ENCODE measurements at places on chromosomes 16 and 17.

GRCh38 chr17:68205251-68205807 is 42.5 kb upstream of the AMZ2 start:
- peak; percentile 89 for DNase-seq

DNA sequence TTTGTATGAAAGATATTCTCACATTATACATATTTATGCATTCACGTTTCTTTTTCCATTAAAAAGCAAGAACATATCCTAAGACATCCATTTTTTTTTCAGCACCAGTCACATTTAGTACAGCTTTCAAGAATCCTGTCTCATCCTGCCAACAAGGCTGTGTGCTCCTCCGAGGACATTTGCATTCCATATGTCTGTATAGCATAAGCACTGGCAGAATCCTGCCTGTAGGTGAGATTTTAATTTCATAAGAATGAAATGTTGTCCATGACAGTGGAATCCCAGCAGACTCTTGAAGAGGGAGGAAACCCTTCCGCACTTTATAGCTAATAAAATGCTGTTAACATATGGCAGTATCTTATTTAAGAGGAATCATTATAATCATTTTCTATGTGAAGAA is 2.9 kb upstream of the PMP22 start:
- DNase-seq, result no peak

DNA sequence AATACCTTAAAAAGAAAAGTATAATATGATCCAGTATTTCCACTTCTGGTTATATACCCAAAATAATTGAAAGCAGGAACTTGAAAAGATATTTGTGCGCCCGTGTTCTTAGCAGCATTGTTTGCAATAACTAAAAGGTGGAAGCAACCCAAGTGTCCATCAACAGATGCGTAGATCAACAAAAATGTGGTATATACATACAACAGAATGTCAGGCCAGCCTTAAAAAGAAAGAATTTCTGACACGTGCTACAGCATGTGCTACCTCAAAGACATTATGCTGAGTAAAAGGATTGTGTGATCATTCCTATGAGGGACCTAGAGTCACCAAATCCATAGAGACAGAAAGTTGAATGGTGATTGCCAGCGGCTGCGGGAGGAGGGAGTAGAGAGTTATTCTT is 133.1 kb downstream of the SPECC1 start:
- DNase-seq, result no peak

DNA sequence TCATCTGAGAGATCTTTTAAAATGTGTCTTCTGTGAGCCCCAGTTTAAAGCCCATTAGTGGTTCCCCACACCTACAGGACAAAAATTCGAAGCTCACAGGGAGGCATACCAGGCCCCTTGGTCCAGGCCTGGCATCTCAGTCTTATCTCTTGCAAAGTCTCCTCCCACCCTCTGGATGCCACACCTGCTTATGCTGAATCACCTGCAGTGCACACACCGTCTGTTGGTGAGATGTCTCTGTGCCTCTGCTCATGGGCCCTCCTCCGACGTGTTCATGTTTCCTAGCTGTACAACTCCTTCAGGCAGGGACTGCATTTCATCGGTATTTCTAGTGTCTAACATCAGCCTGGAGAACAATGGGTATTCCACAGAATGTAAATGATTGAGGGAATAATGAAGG is 41.6 kb downstream of the RNF157 start:
- DNase-seq, result no peak

GRCh38 chr17:29918922-29919856 is 10.8 kb downstream of the SSH2 start:
- no peak for DNase-seq

GRCh38 chr16:15822957-15823356 is 33.9 kb downstream of the MYH11 start:
- DNase-seq, result no peak

DNA sequence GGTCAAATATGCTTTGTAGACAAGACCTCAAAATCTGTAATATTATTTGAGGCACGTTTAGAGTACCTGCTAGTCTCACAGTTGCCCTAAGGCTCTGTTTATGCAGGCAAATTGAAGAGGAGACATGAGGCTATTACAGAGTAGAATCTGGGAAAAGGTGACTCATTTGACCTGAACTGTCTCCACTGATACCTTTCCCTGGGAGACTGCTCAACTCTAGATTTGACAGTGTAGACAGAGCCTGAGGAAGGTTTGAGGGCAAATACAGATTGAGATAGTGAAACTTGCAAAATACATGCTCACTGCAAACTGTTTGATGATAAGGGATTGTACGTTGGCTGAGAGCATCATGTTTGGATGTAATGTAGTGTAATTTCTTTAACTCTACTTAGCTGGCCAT is 1266.6 kb upstream of the CDH8 start:
- no peak for DNase-seq

GRCh38 chr16:5064915-5065314 is 841 bp downstream of the C16orf89 start:
- no peak for DNase-seq

GRCh38 chr17:6506679-6507231 is 49.6 kb downstream of the PITPNM3 start:
- DNase-seq, result no peak

DNA sequence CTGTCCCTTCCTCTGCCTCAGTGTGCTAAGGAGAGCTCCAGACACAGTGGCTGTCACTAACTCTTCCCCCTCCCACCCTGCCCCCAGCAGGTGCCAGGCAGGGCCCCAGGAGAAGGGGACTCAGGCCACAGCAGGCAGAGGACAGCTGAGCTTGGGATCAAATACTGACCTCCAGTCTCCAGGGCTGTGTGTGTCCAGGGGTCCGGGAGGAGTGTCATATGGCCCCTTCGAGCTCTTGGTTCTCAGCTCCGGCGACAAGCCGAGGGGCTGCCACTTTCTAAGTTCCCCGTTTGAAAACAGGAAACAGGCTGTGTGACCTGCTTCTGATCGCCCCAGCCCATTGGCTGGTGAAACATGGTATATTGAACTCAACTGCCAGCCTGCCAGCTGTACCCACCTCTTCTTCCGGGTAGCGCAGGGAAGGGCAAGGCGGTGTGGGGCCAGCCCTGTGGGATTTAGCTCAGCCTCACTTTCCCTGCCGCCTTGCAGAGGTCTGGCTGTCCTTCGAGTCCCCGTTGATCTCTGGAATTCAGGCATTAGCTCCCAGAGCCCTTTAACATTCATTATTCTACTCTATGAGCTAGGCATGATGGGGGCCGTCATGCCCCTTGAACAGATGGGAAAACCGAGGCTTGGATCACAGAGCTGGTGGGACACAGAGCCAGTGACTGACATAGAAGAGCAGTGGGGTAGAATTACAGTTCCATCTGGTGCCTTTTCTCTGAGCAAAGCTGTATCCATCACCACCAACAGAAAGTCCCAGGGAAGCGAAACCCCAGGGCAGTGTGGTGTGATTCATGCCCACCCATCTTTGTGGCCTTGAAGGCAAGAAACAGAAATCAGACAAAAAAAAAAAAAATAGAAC is at the start of gene SNX20:
Gene SNX20 (minus strand): TSS at position 292 of the 865 bp plus-strand sequence. CDS start 3,786 bp downstream, outside the sequence.
- no peak for DNase-seq

GRCh38 chr17:73614256-73614655 is 30.0 kb downstream of the SDK2 start:
- DNase-seq, result no peak

GRCh38 chr17:37736428-37736827 is 8.4 kb downstream of the HNF1B start:
- DNase-seq, result no peak

GRCh38 chr17:45888392-45888791 is 6.0 kb upstream of the MAPT start:
- no peak for DNase-seq

- no peak for DNase-seq
Measured at GRCh38 chr17:48483471-48484131, 47.2 kb downstream of the HOXB1 start.

GRCh38 chr16:87648236-87648635 is 45.9 kb downstream of the JPH3 start:
- no peak for DNase-seq

DNA sequence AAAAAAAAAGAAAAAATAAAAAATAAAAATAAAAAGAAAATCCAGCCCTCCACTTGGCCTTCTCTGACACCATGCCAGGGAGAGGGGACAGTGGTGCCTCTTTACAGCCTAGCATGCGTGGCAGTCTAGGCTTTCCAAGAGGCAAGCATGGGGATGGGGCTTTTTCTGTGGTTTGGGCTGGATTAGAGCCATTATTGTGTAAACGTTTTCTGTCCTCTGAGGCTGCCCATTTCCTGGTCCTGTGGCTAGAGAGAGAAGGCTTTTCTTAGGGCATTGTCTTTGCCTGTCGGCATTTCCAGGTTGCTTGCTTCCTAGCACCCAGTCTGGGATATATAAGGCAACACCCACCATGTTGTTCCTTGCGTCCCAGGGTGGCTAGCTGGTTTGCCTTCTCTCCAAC is 2.7 kb upstream of the DHRS7B start:
- no peak for DNase-seq

DNA sequence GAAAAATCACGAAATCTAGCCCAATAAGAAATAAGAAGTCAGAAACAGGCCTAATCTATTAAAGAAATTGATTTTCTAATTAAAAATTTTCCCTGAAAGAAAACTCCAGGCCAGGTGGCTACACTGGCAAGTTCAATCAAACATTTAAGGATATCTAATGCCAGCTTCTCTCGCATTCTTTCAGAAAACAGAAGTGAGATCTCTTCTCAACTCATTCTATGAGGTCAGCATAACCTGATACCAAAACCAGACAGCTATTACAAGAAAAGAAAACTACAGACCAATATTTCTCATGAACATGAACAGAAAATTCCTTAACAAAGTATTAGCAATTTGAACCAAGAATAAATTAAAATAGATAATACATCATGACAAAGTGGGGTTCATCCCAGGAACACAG is 52.4 kb downstream of the AXIN2 start:
- no peak for DNase-seq

- no peak for DNase-seq
Measured at GRCh38 chr16:17213025-17213424, 257.7 kb downstream of the XYLT1 start.

- peak; percentile 68 for DNase-seq
Measured at GRCh38 chr16:785563-786535, 2.3 kb downstream of the RPUSD1 start.

DNA sequence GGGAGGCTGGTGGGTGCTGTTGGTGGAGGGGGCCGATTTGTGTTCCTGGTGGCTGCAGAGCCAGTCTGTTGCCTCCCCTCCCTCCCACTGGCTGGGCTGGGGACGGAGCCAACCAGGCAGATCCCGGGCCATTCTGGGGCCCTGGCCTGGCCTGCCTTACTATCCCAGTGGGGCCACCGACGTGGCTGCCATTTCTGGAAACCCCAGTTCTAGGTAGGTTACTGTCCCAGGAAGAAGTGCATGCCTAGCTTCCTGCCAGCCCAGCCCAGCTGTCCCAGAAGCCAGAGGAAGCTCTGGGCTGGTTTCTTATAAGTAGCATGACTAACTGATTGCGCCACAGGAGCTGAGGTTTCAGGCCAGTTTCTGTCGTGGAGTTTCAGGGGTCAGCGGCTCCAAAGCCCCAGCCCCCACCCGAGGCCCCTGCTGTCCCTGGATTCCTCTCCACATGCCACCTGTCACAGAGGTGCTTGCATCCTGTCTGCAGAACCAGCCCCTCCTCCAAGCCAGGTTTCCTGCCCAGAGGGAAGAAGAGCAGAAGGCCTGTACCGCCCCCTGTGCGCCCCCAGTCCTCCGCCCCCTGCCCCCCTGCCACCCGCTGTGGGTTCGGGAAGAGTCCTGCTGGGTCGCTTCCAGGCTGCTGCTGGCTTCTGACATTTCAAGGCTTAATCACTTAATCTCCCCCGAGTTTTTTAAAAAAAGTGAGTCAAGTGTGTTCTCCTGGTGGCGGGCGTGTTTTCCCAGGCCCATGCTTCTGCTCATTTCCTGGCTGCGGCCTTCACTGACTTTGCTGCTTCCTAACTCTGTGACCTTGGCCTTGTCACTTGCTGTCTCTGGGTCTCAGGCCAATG is 13.2 kb downstream of the IL4R start:
- DNase-seq, result no peak

- no peak for DNase-seq
Measured at GRCh38 chr17:44093231-44093900, 22.8 kb downstream of the G6PC3 start.

- no peak for DNase-seq
Measured at GRCh38 chr16:22375117-22375962, 921 bp upstream of the CDR2 start.

GRCh38 chr17:50184611-50185398 is 16.6 kb downstream of the COL1A1 start:
- DNase-seq, result no peak

- DNase-seq, result no peak
Measured at GRCh38 chr16:76964464-76965154, 226.4 kb upstream of the MON1B start.

- DNase-seq, result no peak
Measured at GRCh38 chr17:59341922-59342321, 10.5 kb downstream of the YPEL2 start.

GRCh38 chr16:79229361-79229760 is 371.2 kb downstream of the MAF start:
- DNase-seq, result no peak

DNA sequence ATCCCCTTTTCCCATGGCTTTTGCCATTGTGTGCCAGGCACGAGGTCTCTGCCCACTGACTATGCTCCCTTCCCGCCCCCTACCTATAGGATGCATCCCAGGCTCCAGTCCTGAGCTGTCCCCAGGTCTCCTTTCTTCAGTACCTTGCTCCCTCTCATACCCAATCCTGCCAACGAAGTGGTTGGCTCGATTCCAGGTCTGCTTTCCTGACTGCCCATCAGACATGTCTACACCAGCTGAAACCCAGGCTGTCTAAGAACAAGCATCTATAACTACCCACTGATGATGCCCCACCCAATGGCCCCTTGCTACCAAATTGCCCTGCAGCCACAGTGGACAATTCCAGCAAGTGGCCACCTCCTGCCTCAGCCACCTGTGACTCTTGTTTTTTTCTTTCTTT is 479.1 kb downstream of the SOX9 start:
- DNase-seq, result no peak

DNA sequence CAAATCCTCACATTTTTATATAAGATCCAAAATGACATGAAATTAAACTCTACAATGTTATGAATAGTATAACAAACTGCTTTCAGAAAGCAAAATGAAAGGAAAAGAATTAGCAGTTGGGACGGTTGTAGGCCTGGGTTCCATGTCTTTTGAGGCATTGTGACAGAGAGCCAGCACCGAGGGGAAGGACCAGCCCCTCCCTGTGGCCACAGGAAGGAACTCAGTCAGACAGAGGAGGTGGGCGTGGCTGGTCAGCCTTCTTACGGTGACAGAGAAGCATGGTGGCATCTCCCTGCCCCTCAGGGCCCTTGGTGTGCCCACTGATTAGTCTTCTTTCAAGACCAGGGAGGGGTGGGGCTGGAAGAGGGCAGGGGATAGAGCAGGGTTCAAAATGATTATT is 5.7 kb downstream of the ZNF319 start:
- peak; percentile 62 for DNase-seq

DNA sequence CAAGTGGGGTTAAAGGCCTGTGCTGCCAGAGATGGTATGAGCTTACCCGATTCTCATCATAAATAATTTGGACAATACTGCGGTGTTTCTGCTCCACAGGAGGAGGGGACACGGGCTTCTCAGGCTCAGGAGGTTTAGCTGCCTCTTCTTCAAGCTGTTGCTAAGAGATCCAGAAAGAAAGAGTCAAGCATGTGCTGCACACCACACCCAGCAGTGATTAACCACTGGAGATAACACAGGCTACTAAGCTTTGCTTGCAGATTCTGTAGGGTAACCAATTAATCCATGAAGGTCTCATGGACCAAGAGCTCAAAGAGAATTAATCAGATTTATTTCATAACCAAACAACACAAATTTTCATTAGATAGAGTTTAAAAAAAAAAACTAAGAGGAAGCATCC is 56.6 kb downstream of the NCOR1 start:
- no peak for DNase-seq
